ENCODE measurements at places on chromosomes 11 and 22.

DNA sequence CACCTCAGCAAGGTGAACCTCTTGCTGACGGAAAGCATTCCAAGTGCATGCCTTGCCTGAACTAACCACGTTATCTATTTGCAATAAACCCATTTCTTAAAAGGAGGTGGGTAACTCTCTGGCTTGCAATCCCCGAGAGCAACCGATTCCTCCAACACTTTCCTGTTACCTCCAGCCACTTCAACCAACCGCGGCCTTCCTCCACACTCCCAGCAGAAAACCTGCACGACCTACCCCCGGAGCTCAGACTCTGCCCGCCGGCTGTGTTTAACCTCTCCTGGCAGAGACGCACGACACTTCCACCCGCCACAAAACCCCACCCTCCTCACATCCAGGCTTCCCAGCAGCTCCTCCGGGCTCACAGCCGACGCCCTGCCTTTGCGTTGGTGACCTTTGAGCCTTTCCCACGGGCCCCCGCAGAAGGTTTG is 708 bp downstream of the SCO2 start:
- DNase-seq, result no peak

GRCh38 chr11:5240458-5240857 is 6.2 kb upstream of the HBD start:
- DNase-seq, result no peak

DNA sequence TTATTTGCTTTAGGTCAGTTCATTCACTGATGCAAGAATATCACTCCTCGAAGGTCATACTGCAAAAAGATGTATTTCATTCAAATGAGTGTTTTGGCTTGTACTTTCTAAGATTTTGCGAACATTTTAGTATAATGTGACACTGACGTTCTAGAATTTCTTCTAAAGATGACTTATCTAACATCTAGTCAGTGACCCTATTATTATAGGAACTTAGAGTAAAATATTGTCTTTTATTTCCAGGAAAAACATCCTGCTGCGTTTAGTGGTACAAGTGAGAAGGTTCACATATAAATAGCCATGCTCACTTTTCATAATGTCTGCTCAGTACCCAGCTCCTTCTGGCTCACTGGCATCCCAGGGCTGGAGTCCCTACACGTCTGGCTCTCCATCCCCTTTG is at the start of gene OR52M1:
TSS of gene OR52M1 (plus strand) at position 301 of the 400 bp plus-strand sequence. CDS start at position 301, 0 bp downstream.
- DNase-seq, result no peak

GRCh38 chr11:25566298-25567200 is 765.4 kb upstream of the ANO3 start:
- no peak for DNase-seq

- peak; percentile 69 for DNase-seq
Measured at GRCh38 chr11:46382646-46383403, 1.4 kb downstream of the MDK start.

DNA sequence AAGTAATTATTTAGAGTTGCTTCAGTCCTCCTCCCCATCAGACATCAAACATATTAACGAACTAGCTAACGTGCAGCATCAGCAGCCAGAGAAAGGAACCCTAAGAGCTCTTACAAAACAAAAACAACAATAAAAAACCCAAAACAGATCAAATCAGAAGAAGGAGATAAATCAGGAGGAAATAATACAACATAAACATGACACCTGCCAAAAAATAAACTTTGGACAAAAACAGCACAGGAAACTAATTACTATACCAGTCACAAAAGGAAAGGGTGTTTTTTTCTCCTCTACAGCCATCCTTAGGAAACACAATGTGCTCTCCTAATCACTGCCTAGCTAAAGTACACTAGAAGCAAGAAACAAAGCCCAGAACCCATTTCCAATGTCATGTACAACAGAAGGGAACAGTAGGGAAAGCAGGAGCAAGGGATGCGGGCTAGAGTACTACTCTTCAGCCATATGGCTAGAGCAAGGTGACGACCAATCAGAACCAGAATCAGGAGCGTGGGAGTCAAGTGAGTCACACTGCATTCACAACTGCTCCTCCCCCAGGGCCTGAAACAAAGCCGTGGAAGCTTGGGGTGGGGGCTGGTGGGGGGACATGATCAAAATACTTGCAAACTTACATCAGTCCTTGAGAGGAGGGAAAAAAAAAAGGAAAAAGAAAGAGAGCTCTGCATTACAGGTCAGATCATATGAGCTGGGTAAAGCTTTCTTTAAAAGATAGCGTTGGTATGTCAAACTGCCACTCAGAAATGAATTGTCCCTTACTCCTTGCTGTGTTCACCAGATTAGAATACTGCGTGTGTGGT is 60.4 kb downstream of the LARGE2 start:
- no peak for DNase-seq

- no peak for DNase-seq
Measured at GRCh38 chr11:108592591-108593213, 866 bp downstream of the EXPH5 start.

GRCh38 chr22:36196254-36197064 is 5.2 kb downstream of the APOL4 start:
- no peak for DNase-seq

DNA sequence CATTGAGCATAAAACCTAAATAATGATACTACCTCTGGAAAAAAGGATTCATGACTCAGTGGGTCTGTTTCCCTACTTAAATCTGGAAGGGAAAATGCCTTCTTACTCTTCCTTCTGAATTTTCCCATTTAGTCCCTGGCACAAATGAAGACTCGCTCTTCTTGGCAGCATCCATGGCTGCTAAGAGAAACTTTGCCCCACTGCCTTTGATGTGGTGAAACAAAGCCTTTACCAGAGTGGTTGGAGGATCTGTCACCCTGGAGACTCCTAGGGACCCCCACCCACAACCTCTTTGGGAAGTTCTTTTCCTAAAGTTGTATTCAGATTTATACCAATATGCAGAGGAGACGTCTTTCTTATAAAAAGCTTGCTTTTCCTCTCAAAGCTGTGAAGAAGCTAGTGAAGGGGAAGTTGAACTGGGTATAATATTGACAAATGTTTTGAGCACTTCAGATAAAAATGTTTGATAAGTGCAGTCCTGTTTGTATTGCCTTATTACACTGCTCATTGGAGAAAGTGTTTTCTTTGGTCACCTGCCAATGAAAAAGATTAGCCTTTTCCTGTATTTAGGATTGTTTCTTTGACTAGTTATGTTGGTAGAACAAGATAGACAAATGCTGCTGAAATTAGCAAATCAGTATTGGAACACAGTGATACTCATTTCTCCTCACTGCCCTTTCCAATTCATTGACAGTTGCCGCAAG is 77.3 kb downstream of the ARFGAP2 start:
- DNase-seq, result no peak

DNA sequence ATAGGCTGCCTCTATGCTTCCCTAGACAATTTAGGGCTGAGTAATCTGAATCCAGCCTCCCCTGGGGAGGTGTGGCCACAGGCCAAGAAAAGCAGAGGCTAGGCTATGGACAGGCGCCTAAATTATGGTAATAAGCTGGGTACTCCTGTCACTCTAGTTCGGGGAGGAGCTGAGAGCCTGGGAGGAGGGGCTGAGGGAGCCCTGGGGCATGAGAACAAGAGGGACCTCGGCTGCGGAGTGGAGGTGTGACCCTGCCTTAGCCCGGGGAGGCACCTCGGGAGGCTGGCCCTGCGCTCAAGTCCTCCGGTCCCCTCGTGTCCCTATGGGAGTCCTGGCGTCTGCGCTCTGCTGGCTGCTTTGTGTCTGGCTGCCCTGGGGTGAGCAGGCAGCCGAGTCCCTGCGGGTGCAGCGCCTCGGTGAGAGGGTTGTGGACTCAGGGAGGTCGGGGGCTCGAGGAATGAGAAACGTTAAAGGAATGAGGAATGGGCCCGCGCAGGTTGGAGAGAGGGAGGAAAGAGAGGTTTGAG is at the start of gene OTOG:
TSS of gene OTOG (plus strand) at position 209 of the 527 bp plus-strand sequence. CDS start at position 323, 114 bp downstream.
- DNase-seq, result no peak

DNA sequence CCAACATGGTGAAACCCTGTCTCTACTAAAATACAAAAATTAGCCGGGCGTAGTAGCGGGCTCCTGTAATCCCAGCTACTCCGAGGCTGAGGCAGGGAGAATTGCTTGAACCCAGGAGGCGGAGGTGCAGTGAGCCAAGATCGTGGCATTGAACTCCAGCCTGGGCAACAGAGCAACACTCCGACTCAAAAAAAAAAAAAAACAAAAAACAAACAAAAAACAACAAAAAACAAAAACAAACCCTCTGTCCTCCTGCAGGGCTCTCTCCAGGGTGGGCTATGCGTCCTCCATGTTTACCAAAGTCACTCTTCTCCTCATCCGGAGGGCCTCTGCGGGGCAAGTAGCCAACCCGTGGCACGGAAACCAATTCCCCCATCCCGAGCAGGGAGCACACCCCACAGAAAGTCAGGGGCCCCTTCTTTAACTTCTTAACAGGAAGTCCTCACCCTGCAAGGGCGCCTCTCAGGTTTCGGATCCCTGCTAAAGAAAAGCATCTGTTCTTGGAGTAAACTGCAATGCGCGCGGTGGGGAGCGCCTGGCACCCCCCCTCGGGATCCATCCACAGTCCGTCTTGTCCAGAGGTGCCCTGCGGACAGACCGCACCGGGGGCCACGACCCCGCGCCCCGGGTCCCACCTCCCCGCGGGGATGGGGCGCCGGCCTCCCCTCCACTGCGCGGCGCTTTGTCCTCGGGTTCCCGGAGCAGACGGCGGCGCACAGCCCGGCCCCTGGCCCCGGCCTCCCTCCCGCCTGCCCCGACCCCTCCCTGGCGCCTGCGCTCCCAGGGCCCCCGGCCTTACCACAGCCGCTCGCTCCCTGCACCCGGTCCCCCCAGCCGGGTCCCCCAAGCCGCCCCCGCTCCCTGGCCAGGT is 712 bp downstream of the CERK start:
- DNase-seq, result no peak

GRCh38 chr11:131299598-131300438 is 70.6 kb upstream of the NTM start:
- no peak for DNase-seq

DNA sequence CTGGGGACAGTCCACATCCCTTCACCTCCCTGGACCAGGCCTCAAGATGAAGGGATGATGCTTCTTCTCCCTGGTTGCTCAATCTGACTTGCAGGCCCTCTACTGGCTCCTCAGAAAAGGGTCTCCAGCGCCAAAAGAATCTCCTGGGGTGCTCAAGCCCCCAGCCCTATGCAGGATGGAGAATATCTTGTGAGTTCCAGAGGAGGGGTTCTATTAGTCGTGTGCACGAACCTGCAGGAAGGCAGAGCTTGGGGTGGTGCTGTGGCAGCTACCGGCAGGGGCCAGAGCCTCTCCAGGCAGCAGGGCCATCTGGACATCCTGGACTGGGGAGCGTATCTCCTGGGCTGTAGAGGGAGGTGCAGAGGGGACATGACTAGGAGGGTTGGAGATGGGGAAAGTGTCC is 1339.5 kb downstream of the BRD1 start:
- DNase-seq, result no peak

DNA sequence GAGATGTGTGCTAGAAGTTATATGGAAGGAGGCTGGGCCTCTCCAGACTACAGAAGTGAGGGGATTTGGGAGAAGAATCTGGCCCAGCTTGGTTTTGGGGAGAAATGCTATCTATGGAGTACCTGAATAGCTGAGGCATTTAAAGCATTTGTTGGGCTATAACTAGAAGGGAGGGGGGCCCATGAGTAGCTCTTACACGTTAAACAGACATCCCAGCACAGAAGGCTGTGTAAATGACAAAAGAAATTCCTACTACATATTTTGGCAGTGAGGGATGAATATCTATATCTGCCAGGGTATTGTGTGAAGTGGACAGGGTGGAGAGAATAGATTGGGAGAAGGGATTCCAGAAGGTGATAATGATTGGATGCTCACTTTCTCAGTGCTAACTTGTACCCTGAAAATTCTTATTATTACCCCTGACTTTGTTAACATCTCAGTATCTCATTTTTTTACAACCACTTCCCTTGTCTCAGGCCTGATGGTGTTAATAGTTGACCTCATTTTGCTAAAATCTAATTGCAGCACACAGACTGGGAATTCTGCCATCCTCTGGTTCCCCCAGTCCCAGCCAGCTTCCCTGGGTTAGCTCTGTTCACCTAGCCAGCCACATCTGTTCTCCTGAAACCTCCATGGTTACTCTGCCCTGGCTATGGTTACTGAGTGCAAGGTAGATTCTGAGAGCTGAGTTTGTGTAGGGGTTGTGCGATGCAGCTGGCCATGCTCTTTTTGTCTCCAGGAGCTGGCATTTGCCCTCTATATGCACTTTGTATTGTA is 28.8 kb upstream of the RRM1 start:
- no peak for DNase-seq

- DNase-seq, result no peak
Measured at GRCh38 chr22:19874307-19875060, 19.8 kb upstream of the GNB1L start.

DNA sequence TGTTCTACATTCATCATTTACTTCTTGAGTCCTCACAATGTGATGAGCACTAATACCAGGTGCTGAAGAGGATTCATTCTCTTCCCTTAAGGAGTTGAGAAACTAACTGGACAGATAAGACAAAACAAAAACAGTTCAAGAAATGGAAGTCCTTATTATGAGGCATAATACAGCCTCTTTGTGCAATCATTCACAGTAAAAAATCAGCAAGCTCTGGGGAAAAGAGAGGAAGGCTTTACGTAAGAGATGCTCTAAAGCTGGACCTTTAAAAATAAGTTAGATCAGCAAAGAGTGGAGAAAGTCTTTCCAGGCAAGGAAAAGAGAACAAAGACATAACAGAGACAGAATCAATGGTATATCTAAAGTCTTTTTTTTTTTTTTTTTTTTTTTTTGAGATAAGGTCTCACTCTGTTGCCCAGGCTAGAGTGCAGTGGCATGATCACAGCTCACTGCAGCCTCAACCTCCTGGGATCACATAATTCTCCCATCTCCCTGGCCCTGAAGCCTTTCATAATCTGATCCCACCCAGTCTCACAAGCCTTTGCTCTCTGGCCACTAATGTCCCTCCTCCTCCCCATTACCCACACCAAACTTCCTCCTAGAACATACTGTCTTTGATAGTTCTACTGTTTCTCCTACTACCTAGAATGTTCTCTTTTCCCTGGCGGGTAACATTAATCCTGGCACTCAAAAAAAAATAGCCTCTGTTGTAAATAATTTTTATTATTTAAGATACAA is 40.9 kb downstream of the MRTFA start:
- DNase-seq, result no peak

- no peak for DNase-seq
Measured at GRCh38 chr22:39675947-39676346, 105.4 kb downstream of the CACNA1I start.

DNA sequence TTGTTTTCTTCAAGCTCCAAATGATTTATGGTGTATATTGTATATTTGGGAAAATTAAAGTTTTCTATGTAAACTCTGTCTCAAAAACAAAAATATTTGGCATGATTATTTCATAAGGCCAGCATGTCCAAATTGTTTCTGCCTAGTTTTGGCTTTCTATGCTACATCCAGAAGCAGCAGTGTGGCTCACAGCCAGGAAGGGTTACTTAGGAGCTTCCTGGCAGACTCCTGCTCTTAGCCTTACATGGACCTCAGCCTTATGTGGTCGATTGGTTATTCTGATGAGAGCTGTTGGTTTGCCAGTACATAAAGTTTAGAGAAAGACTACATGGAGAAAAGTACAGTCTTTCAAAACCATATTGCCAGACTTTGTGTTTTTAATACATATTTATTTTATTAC is 297.7 kb upstream of the FAT3 start:
- DNase-seq, result no peak

- no peak for DNase-seq
Measured at GRCh38 chr11:78954261-78954660, 379.6 kb upstream of the NARS2 start.
